ENCODE measurements at places on chromosomes 11 and 22. TPM values are rescaled to one million over a fixed set of nuclear protein-coding genes. Genes with fewer than 3 reads are reported as not detected.

The CCS gene
- total RNA-seq = 34.7 TPM

The CCDC73 gene
- not detected for total RNA-seq

- DNase-seq = peak; percentile 37
These were observed 4.6 kb downstream of the SAA2 start for GRCh38 chr11:18243783-18244362.

The KRTAP5-11 gene
- total RNA-seq = not detected

The HTR3B gene
- not detected for total RNA-seq

DNA sequence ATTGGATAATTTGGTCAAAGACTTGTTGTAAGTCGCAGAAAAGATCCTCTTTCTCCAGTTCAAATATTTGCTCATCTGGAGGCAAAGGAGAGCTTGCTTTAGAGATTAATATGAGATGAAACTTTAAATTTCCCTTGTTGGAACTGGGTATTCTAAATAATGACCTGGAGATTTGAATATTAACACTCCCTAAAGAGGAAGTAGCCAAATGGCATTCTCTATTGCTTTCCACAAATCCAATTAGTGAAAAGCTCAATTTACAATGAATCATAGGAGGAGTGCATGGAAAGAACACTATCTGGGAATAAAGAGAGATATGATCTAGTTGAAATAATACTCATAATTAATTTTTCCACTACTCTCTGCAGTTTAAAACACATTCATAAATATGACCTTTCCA, 641.6 kb upstream of the TENM4 start:
- no peak for DNase-seq
